Hindlimb muscle (tissue), 1 donor: ENCODE measurements at places on chromosomes 1 and 21.

GRCh38 chr1:222375701-222376100, 172.2 kb downstream of the HHIPL2 start:
- DNase-seq = peak; percentile 14

- DNase-seq = peak; percentile 7
Observed at GRCh38 chr1:100036718-100037655, 67.2 kb downstream of the SLC35A3 start.

GRCh38 chr1:207826557-207827487, 75.0 kb downstream of the CD46 start:
- DNase-seq = no peak

- peak; percentile 87 for DNase-seq
Observed at GRCh38 chr1:31714442-31715086, 10.7 kb upstream of the COL16A1 start.

- no peak for DNase-seq
Observed at GRCh38 chr1:21553116-21553926, 44.1 kb downstream of the ALPL start.

GRCh38 chr1:3732434-3733093, 19.7 kb upstream of the CCDC27 start:
- DNase-seq = no peak

GRCh38 chr1:170959385-170959784, 24.1 kb downstream of the MROH9 start:
- no peak for DNase-seq

DNA sequence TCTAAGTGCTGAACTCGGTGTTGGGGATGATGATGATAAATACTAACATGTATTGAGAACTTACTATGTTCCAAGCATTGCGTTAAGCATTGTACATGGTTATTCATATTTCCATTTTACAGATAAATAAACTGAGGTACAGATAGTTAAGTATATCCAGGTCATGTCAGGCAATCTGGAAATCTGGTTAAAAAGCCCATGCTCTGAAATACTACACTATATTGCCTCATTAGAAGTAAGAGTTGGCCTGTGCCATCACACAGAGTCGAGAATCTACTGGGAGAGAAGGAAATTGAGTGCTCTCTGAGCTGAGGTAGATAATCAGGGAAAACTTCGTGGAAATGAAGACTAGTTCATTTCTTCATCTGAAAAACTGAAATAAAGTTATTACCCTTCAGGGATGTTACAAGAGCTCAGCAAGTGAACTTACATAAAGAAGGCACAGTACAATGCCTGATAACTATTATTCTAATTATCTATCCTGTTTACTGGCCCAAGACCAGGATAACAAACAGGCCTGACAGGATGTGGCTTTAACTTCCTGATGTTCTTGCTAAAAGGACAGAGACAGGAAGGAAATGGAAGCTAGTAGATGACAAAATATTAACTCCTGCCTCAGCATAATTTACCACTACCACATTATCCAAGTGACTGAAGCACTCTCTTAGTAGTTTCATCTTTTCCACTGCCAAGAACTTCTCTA, 85.6 kb downstream of the EPS15 start:
- DNase-seq = no peak

DNA sequence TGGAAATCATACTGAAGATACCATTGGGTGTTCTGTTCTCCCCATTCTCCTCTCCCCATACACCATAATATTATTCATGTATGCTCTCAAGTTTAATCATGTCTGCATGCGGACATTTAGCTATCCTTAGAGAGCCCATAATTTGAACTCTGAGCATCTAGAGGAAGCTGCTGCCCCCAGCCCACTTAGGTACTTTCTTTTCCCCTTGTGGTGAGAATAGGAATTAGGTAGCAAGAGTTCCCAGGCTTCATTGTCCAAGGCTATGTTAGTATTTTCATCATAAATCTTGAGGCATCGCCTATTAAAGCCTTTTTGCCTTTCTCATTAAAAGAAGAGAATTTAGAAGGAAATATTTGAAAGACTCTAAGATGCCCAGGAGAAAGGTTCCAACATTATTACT, 96.3 kb downstream of the ROR1 start:
- no peak for DNase-seq

DNA sequence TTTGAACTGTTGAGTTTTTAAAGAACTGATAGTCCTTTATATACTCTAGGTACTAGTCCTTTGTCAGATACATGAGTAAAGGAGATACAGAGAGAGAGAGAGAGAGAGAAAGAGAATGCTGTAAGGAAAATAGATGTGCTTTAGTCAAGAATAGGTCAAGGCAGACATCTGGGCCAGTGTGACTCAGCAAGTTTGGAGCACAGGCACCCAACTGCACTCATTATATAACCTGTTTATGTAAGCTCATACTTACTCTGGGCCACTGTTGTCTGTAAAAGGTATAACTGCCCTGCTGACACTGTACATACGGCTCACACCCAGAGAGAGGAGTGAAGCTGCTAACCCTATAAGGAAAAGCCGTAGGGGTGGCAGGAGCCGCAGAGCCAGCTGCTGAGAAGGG, 32.2 kb upstream of the AKT3 start:
- no peak for DNase-seq

GRCh38 chr1:27544834-27545233, 54.9 kb upstream of the WASF2 start:
- no peak for DNase-seq

- DNase-seq = no peak
Observed at GRCh38 chr1:214002060-214002459, 14.3 kb downstream of the PROX1 start.

GRCh38 chr1:221125976-221126375, 246.7 kb downstream of the HLX start:
- no peak for DNase-seq

GRCh38 chr1:85630493-85630892, 49.9 kb downstream of the CCN1 start:
- no peak for DNase-seq

GRCh38 chr21:31050577-31051157, 12.4 kb upstream of the KRTAP19-8 start:
- no peak for DNase-seq

- DNase-seq = no peak
Observed at GRCh38 chr1:203601716-203602309, 24.8 kb upstream of the ATP2B4 start.

DNA sequence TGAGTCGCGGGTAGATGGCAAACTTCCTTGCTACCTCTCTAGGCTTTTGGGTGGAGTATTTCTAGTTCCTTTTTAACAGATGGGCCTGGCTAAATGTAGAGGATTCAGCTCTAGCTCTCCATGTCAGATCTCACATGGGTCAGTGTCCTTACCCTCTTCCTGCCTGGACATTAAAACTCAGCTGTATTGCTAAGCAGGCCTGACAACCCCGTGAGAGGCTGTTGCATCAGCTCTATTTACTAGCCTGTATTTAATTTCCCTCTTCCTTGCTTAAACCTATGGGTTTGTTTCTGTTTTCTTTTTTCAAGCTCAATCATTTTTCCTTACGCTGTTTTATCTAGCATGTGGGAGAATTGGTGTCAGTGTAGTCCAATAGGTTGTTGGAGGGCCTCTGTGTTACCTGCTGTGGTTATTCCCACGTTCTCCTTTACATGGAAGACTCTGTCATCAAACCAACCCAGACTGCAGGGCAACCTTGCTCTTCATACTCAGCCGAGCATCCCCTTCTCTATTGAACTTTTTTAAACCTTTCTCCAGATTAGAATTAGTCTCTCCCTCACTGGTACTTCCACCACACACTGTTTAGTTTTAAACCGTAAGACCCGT, 79.5 kb upstream of the BACH1 start:
- no peak for DNase-seq

DNA sequence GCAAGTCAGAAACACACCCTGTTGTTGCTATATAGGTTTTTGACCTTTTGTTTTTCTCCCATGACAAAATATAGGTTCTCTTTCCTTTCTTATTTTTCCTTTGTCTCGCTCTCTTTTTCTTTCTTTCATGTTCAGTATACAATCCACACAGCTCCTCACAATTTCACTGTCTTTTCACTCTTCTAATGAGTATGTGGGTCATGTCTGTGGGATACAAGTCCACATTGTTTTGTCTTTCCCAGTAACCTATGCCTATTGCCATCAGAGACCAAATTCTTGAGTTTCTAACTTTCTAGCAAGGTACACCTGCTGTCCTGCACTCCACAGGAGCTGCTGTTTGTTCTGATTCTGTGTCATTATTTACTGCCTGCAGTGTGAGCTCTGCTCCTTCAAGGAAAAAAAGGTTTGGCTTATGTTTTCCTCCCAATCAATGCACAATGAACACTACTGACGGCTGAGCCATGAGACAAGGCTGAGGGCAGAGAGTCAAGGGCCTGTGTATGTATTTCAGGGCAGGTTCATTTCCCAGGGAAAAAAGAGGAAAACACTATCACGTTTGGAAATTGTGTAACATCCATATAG, 453.8 kb downstream of the NEGR1 start:
- no peak for DNase-seq

GRCh38 chr1:97603776-97604175, 317.1 kb downstream of the DPYD start:
- DNase-seq = peak; percentile 16

GRCh38 chr1:179879797-179880196, 2.2 kb upstream of the TOR1AIP2 start:
- no peak for DNase-seq

- DNase-seq = no peak
Observed at GRCh38 chr21:44927587-44928461, 7.1 kb upstream of the ITGB2 start.

GRCh38 chr1:1024771-1025699, 5.1 kb downstream of the AGRN start:
- DNase-seq = no peak

GRCh38 chr1:36307601-36308330, 1.6 kb downstream of the SH3D21 start:
- no peak for DNase-seq

- no peak for DNase-seq
Observed at GRCh38 chr1:114122941-114123618, 30.6 kb downstream of the SYT6 start.

DNA sequence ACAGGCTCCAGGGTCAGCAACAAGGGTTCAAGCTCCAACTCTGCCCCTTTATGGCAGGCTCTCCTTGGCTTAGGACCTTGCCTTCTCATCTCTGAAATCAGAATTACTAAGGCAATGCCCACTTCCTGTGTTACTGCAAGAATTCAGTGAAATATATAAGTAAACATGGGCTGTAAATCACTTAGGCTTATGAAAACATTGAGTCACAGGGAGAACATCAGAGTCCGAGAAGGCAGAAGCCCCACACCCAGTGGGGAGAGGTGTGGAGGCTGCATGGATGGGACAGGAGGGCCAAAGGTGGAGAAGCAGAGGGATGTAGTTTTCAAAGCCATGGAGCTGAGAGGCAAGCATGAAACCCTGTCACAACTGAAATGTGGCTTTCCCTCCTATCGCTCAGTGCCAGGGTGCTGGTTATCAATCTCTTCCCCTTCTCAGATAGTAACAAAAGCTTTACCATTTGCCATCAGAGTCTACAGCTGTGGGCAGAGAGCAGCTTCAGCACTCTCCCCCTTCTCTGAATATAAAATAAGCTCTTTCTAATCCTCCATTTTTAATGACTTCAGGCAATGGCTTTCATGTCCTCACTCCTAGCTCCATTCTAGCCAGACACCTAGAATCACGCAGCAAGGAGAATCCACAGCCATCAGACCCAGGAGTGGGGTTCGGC, 3.4 kb downstream of the RGS8 start:
- no peak for DNase-seq

GRCh38 chr1:17458794-17459193, 19.3 kb upstream of the RCC2 start:
- no peak for DNase-seq

GRCh38 chr1:179167955-179168354, 61.5 kb downstream of the ABL2 start:
- DNase-seq = no peak

DNA sequence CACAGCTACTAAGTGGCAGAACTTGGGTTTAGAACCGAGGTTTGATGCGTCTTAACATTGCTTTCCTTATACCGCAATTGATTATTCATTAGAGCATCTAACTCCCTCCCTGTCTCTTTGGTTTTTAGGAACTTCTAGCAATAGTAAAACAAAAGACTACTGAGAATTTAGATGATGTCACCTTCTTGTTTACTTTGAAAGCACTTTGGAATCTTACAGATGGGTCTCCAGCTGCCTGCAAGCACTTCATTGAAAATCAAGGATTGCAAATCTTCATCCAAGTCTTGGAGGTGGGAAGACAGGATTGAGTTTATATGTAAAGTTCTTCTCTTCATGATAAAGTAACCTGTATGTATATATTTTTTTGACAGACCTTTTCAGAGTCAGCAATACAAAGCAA, 35.0 kb downstream of the ZYG11A start:
- no peak for DNase-seq

GRCh38 chr1:40344597-40344996, 27.5 kb upstream of the COL9A2 start:
- peak; percentile 15 for DNase-seq

GRCh38 chr1:62090016-62090415, 104.6 kb upstream of the L1TD1 start:
- no peak for DNase-seq

DNA sequence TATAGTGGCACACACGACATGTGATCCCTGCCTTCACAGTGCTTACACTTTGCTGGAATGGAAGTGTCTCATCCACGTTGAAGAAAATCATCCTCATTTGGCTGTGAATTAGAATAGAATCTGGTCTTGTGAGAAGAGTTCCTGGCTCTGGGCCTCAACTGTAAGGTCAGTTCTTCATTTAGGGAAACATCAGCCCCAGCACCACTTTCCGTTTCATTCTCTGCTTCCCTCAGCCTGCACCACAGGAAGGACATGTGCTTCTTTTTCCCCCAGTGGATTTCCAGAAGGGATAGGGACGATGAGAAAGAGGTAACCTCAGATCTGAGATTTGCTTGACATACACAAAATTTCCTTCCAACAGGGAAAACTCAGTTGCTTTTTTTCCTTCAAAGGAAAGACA, 3.7 kb upstream of the ALX3 start:
- no peak for DNase-seq

DNA sequence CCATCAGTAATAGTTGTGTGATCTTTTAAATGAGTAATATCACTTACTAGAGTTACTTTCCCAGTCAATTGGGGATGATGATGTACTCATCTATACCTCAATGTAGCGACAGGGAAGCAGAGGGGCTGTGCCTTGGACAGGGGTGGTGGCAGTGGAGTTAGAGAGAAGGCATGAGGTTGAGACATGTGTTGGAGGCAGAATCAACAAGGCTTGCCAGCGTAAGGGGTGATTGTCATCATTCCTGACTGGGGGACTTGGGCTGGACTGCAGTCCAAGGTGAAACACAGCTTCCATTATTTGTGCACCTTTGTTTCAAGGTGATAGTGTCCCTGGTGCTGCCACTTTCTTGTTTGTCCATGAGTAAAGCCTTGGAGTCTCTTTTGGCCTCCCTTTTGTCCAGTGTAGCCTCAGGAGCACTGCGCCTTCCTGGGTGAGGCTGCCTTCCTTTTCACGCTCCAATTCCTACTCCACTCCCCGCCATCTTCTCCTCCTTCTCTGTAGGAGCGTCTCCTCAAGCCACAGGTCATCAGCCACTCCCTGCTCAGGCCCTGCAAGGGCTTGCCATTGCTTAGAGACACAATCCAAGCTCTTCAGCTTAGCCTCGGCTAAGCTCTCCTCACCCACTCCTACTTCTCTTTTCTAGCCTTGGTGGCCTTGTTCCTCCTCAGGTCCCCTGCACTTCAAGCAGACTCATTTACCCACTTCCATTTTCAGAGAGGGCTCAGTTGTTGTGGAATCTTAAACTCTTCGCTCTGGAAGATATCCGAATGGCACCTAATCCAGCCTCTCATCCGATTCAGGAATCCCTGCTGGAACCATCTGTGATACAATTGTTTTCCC, 77.6 kb upstream of the CD34 start:
- DNase-seq = no peak
